NCI-H1694 (cell line): ENCODE measurements at places on chromosomes 4 and X.

GRCh38 chrX:112025753-112026152 is 56.8 kb downstream of the TRPC5 start:
- no peak for DNase-seq

DNA sequence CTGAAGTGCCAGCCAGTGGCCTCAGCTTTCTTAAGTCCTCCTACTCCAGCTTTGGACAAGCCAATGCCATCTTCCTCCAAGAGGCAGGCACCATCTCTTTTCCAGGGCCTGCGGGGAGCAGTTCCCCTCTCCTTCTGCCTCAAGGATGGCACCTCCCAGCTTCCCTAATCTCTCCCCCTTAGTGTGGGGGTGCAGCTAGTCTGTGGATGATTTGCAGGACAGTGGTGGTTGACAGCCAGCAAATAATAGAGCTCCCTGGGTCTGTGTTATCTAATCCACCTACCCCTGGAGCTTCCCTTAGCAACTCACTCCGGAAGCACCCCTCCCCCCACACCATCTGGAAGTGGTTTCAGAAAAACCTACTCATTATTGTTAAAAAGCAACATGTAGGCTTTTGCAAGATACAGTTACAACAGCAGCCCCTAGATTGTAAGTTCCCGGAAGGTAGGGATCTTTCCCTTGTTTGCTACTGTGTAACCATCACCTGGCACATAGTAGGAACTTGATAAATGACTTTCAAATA is 247.1 kb downstream of the BCOR start:
- DNase-seq: peak; percentile 64

- DNase-seq: no peak
These were observed 63.7 kb upstream of the CAMK2D start for GRCh38 chr4:113825272-113825671.

DNA sequence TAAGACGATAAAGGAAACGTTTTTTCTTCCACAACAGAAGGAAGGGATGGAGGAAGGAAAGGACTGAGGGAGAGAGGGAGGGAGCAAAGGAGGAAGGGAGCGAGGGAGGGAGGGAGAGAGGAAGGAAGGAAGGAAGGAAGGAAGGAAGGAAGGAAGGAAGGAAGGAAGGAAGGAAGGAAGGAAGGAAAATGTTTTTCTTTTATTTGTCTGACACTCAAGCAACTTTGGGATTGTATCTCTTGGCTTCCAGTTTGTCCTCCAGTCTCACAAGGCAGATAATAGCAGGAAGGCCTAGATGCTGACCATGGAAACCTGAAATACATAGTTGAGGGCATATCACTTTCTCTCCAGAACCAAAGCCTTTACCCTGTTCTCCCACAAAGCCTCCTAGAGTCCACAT is 226.7 kb downstream of the ZNF674 start:
- DNase-seq: no peak

- no peak for DNase-seq
These were observed 105.0 kb downstream of the PTTG2 start for GRCh38 chr4:38065176-38065575.

DNA sequence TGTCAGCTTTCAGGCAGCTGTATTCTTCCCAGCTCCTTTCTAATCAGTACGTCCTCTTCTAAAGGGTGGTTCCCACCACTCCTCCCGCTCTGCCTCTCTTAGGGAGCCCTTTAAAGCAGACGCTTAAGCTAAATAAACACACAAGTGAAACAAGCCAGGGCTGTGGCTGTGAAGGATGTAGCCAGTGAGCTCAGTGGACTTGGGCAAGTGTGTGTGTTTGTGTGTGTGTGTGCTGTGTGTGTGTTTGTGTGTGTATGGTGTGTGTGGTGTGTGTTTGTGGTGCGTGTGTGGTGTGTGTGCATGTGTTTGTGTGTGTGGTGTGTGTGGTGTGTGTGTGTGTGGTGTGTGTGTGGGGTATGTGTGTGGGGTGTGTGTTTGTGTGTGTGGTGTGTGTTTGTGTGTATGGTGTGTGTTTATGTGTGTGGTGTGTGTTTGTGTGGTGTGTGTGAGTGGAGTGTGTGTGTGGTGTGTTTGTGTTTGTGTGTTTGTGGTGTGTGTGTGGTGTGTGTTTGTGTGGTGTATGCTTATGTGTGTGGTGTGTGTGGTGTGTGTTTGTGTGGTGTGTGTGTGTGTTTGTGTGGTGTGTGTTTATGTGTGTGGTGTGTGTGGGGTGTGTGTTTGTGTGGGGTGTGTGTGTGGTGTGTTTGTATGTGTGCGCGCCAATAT is 283.3 kb downstream of the PTTG2 start:
- DNase-seq: no peak
